Left renal cortex interstitium (tissue), 4 donors: ENCODE measurements at places on chromosomes 13 and 19. TPM values are rescaled to one million over a fixed set of nuclear protein-coding genes. Genes with fewer than 3 reads are reported as not detected.

LRRC63 gene
- polyA plus RNA-seq, result 0.24 TPM

HCN2 gene
- 0.27 TPM for polyA plus RNA-seq

NKPD1 gene
- 0.13 TPM for polyA plus RNA-seq

AMER2 gene
- polyA plus RNA-seq, result 0.52 TPM

ACP5 gene
- polyA plus RNA-seq, result 11.7 TPM

TEX101 gene
- not detected for polyA plus RNA-seq

ZNF562 gene
- 22.4 TPM for polyA plus RNA-seq

KLK15 gene
- polyA plus RNA-seq, result not detected

BCL3 gene
- 5.3 TPM for polyA plus RNA-seq

IRGC gene
- polyA plus RNA-seq, result not detected

PSG2 gene
- polyA plus RNA-seq, result not detected

GZMM gene
- polyA plus RNA-seq, result 0.48 TPM

NCCRP1 gene
- 1.1 TPM for polyA plus RNA-seq

TMEM205 gene
- 145 TPM for polyA plus RNA-seq

ARHGAP35 gene
- polyA plus RNA-seq, result 46.3 TPM

PABPC3 gene
- polyA plus RNA-seq, result 1.2 TPM

NOTCH3 gene
- polyA plus RNA-seq, result 123 TPM

S1PR5 gene
- polyA plus RNA-seq, result 1.7 TPM

- DNase-seq, result no peak
These were observed 174.0 kb downstream of the DCT start for GRCh38 chr13:94305463-94305862.

GRCh38 chr19:42514449-42514848 is 13.8 kb downstream of the CEACAM1 start:
- DNase-seq, result no peak

DNA sequence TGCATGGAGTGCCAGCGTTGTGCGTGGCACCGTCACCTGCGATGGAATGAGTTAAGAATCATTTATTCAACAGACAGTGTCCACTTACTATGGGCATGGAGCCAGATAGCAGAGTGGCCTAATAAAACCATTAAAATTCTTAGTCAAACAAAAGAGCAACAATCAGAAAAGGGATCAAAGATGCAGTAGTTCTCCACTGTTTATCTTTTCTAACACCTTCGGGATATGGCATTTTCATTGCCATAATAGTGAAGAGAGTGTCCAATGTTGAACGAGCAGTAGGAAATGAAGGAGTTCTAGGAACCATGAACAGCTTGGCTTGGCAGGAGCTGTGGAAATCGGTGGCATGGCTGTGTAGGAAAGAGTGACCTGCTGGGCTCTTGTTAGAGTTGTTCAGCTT is 2.0 kb downstream of the TNFSF11 start:
- no peak for DNase-seq

GRCh38 chr19:54164369-54165068 is 5.0 kb upstream of the LENG1 start:
- no peak for DNase-seq

DNA sequence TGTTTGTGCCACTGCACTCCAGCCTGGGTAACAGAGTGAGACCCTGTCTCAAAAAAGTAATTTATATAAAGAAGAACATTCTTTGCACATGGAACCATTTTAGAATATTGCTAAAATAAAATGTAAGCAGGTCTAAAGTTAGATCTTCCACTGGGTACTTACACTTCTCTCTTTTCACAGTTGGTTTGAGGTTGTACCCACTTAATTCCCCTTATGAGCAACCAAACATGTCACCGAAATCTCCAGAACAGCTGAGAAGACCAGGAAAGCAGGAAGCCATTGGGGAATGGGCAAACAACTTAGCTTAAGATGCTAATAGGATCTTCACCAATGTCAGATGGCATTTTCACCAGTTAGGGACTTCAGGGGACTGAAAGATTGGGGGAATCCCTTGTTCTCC is 18.8 kb downstream of the NLRP4 start:
- DNase-seq, result no peak

GRCh38 chr13:63198071-63198470 is 1782.4 kb upstream of the PCDH20 start:
- DNase-seq, result no peak

- no peak for DNase-seq
These were observed 177.3 kb upstream of the SLC10A2 start for GRCh38 chr13:103243495-103243894.

DNA sequence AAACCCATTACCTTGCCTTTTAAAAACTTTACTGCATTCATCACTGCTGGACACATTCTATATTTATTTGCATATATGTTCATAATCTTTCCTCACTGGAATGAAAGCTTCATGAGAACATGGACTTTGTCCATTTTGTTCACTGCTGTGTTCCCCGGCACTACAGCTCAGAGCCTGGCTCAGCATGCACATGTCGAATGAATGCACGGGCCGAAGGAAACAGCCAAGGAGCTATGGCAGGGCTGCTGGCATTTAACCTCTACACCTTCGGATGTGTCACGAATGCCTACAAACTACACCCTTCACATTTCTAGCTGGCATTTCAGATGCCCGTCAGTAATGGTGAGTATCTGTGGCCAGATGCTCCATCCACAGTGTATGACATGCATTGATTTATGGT is 7.6 kb downstream of the MTIF3 start:
- DNase-seq, result no peak

GRCh38 chr13:108448891-108449290 is 179.4 kb downstream of the TNFSF13B start:
- DNase-seq, result no peak

GRCh38 chr13:98559169-98559568 is 17.7 kb downstream of the STK24 start:
- DNase-seq, result no peak

DNA sequence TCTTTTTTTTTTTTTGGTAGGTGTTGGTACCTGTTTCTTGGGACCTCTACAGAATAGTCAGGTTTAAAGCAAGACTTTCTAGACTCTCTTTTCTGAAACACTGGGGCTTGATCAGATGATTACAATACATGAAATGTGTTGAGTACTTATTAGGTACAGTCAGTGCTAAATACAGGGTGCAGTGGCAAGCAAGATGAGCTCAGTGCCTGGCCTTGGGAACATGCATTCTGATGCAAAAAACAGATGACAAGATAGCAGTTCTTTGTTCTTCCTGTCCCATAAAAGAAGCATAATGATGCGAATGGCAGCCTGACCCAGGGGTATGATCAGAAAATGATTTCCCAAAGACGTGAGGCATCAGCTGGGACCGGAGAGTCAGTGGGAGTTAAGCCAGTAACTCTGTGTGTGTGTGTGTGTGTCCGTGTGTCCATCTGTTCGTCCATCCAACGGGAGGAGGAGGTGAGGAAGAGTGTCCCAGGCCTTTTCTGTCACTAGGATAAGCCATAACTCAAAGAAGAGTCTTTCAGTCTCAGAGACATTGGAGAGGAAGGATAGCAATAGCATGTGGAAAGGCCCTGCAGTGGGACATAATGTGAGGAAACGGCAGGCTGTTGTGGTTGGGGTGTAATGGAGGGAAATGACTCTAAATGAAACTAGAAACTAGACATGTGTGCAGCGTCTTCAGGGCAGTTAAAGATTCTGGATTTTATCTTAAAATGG is 32.2 kb downstream of the SLAIN1 start:
- DNase-seq, result no peak

- peak; percentile 65 for DNase-seq
These were observed 924 bp downstream of the TRAPPC5 start for GRCh38 chr19:7681340-7682174.

- DNase-seq, result no peak
These were observed 1.9 kb downstream of the KCTD12 start for GRCh38 chr13:76884186-76884906.

- DNase-seq, result no peak
These were observed 12.1 kb upstream of the GPR4 start for GRCh38 chr19:45613926-45614725.

GRCh38 chr13:85266331-85266730 is 532.9 kb downstream of the SLITRK6 start:
- no peak for DNase-seq

GRCh38 chr13:99075268-99076191 is 97.7 kb upstream of the DOCK9 start:
- DNase-seq, result no peak

DNA sequence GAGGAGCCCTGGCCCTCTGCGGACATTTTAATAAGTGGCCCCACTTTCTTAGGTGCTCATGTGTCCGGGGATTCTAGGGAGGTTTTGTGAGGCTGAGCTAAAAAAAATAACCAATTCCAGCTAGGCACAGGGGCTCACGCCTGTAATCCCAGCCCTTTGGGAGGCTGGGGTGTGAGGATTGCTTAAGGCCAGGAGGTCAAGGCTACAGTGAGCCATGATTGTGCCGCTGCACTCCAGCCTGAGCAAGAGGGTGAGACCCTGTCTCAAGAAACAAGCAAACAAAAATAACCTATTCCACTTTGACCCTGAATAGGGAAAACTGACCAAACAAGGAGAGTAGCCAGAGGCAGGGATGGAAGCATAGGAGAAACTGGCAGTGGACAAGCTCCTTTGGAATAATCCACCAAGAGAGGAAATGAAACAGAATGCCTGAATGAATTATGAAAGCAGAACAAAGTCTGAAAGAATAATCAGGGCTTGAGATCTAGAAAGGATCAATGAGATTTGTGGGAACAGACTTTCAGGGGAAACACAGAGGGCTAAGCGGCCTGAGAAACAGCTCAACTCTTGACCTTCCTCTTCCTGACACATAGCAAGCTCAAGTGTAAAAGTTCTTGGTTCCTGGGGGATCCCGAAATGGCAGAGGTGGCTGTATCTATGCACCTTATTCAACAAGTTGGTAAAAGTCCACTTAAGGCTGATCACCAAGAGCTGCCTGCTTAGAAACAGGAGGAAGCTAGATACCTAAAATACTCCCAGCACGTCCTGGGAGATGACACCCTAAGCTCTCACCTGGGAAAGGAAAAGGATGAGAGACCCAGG is 30.1 kb upstream of the FFAR2 start:
- no peak for DNase-seq

GRCh38 chr13:39734952-39735351 is 79.5 kb downstream of the COG6 start:
- DNase-seq, result no peak

- DNase-seq, result no peak
These were observed 8.9 kb upstream of the CCDC9 start for GRCh38 chr19:47247308-47247990.

DNA sequence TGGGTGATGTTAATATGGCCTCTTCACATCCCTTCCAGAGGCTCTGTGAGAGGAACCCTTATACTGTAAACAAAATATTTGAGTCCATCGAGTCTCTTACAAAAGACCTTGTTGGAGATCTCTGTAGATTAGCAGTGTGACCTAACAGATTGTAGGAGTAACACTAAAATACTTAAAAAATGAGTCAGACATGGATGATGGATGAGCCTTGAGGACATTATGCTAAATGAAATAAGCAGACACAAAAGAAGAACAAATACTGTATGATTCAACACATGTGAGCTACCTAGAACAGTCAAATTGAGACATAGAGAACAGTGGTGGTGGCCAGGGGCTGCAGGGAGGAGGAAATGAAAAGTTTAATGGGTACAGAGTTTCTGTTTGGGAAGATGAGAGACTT is 152.2 kb upstream of the UBL3 start:
- DNase-seq, result no peak

GRCh38 chr19:16726916-16727315 is 7.3 kb downstream of the NWD1 start:
- no peak for DNase-seq

- DNase-seq, result no peak
These were observed 2.1 kb downstream of the ACTN4 start for GRCh38 chr19:38649305-38650171.

DNA sequence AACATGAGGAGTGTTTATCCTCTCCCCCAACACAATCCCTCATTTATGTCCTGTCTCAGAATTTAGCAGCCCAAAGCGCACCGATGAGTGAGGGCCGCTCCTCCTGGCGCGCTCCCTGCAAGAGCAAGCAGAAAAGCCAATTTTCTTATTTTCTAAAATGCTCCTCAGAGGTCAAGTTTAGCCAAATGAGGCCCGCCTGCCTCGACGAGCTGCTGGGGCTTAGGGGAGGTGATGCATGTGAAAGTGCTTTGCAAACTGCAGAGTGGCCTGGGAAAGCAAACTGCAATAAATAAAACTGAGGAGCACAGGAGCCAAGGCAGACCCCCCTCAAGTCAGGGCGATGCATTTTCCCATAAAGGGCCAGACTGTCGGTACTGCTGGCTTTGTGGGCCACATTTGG is 29.0 kb downstream of the CAPS start:
- DNase-seq, result no peak

GRCh38 chr13:33251131-33251661 is 34.4 kb downstream of the STARD13 start:
- no peak for DNase-seq

DNA sequence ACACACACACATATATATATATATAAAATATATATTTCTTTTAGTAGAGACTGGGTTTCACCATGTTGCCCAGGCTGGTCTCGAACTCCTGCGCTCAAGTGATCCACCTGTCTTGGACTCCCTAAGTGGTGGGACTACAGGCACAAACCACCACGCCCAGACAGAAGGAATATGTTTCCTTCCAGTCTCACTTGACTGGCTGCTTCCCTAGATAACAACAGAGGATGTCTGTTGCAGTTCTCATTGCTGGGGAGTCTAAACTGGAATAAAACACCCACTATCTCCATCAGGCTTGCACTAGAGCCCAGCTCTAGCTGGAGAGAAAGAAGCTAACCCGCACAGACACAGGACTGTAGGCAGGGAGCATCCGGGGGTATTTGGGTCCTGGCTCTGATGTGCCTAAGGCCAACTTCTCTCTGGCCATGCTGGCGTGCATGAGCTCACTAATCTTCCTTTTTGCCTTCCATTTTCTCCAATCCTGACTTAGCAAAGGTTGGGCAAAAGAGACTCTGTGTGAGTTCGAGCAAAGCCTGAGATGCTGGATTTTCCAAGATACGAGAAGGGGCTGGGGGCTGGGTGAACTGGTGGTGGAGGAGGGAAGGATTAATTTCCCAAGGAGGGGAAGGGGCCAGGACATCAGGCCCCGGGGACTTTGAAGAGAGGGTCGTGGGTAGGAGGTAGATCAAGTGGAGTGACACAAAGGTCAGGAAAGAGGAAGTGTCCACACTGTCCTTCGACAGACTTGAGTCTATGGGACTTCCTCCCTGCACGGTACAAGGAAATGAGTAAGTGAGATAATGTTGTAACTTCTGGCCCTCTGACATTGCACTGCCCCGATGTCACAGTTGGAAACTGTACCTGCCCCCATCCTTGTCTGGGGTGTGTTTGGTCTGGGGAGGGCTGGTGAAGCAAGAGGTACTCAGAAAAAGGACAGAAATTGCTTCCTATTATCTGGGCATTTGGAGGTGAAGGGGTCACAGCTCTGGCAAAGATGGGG is 22.5 kb upstream of the ALOX5AP start:
- DNase-seq, result no peak
